ENCODE measurements at places on chromosomes 1 and 21.

GRCh38 chr1:169488157-169488556 lies 2.4 kb upstream of the SLC19A2 start:
- no peak for DNase-seq

GRCh38 chr1:231630558-231631205 lies 4.1 kb downstream of the DISC1 start:
- DNase-seq = no peak

DNA sequence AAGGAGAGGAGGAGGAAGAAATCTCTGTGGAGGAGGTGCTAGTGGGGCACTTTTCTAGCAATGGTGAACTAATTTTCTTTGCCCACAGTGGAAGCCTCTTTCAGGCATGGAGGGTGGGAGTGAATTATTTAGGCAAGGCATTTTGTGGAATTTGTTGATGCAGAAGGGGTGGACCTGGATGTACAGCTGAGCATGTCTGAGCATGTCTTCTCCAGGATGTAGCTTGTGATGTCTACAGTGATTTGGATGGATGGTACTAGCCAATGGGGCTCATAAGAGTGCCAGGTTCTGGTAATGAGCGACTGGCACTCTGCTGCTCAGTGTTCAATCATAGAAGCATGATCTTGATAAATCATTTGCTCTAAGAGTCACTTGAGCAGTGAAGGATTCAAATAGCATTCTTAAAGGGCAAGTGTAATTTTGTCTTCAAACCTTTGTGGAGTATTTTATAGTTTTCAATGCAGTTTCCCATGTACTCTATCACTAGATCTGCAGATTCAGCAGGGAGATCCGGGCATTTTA lies 153.9 kb upstream of the LMO4 start:
- DNase-seq = no peak

- DNase-seq = peak; percentile 17
Observed at GRCh38 chr1:204465546-204466415, 28.8 kb downstream of the PIK3C2B start.

DNA sequence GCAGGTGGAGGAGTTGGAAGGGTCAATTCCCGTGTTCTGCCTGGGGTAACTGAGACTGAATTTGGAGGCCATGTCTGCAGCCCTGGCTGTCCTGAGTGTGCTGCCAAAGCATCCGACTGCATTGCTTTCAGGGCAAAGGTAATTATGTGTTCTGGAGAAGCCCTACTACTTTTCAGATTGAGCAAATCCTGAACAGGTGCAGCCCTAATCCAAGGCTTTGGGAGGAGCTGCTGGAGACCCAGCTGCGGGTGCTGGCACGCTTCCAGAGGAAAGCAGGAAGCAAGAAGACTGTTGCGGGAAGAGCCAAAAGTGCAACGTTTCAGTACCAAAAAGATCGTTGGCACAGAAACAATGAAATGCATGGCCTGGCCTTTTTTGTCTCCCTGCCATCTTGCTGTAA lies 73.7 kb upstream of the NRIP1 start:
- no peak for DNase-seq

GRCh38 chr21:36791695-36792470 lies 93.0 kb downstream of the SIM2 start:
- no peak for DNase-seq

- no peak for DNase-seq
Observed at GRCh38 chr1:223748773-223749733, 36.7 kb downstream of the CAPN2 start.

GRCh38 chr21:42513151-42513984 lies at the start of gene SLC37A1:
TSS of gene SLC37A1 (plus strand) at chr21:42513852. CDS start at chr21:42518455, 4,603 bp downstream.
- peak; percentile 28 for DNase-seq

GRCh38 chr1:159214149-159214760 lies 9.6 kb downstream of the ACKR1 start:
- no peak for DNase-seq

- DNase-seq = no peak
Observed at GRCh38 chr1:162381941-162382750, 618 bp downstream of the C1orf226 start.
